ENCODE measurements at places on chromosomes 1 and 21. TPM values are rescaled to one million over a fixed set of nuclear protein-coding genes. Genes with fewer than 3 reads are reported as not detected.

The PYGO2 gene
- polyA plus RNA-seq: 15.4 TPM

The TTC22 gene
- not detected for polyA plus RNA-seq

The SEC16B gene
- 1.8 TPM for polyA plus RNA-seq

The DDAH1 gene
- polyA plus RNA-seq: 238 TPM

DNA sequence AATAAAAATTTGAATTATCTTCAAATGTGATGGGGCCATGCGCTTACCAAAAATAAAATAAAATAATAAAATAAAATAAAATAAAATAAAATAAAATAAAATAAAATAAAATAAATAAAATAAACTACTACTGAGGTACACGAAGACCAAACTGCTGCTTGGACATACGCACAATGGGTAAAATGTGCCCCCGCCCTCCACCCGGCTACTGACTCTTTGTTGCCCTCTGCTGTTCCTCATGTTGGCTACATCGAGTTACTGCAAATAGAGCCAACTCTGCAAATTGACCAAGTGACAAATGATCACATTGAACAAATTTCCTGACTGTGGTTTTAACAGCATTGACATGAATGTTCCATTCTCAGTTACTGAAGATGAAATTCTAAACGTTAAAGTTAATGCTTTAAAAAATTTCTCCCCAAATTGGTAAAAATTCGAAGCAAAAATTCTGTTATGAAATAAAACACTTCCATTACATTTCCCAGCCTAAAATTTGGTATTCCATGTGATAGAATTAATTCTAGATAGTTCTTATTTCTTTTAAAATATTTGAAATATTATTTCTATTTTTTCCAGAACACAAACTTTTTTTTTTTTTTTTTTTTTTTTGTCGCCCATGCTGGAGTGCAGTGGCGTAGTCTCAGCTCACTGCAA, 18.8 kb upstream of the MAP1LC3C start:
- H3K4me1 ChIP-seq: no peaks in the 10 kb centered on the region
- peak; percentile 72 for DNase-seq
- H3K27ac ChIP-seq: no peak overlapping the region
- no peak overlapping the region for H3K4me3 ChIP-seq
- H3K36me3 ChIP-seq: no peaks in the 10 kb centered on the region
- no peaks in the 10 kb centered on the region for H3K27me3 ChIP-seq

- DNase-seq: no peak
- no peaks in the 10 kb centered on the region for H3K36me3 ChIP-seq
- H3K4me3 ChIP-seq: no peak overlapping the region
- H3K4me1 ChIP-seq: no peaks in the 10 kb centered on the region
- H3K27ac ChIP-seq: no peak overlapping the region
- no peaks in the 10 kb centered on the region for H3K27me3 ChIP-seq
Measured at GRCh38 chr21:21751286-21751685, 753.1 kb downstream of the NCAM2 start.

- no peaks in the 10 kb centered on the region for H3K4me1 ChIP-seq
- no peak overlapping the region for H3K4me3 ChIP-seq
- H3K27me3 ChIP-seq: no peaks in the 10 kb centered on the region
Measured at GRCh38 chr1:150469291-150469690, 17.9 kb upstream of the TARS2 start.

DNA sequence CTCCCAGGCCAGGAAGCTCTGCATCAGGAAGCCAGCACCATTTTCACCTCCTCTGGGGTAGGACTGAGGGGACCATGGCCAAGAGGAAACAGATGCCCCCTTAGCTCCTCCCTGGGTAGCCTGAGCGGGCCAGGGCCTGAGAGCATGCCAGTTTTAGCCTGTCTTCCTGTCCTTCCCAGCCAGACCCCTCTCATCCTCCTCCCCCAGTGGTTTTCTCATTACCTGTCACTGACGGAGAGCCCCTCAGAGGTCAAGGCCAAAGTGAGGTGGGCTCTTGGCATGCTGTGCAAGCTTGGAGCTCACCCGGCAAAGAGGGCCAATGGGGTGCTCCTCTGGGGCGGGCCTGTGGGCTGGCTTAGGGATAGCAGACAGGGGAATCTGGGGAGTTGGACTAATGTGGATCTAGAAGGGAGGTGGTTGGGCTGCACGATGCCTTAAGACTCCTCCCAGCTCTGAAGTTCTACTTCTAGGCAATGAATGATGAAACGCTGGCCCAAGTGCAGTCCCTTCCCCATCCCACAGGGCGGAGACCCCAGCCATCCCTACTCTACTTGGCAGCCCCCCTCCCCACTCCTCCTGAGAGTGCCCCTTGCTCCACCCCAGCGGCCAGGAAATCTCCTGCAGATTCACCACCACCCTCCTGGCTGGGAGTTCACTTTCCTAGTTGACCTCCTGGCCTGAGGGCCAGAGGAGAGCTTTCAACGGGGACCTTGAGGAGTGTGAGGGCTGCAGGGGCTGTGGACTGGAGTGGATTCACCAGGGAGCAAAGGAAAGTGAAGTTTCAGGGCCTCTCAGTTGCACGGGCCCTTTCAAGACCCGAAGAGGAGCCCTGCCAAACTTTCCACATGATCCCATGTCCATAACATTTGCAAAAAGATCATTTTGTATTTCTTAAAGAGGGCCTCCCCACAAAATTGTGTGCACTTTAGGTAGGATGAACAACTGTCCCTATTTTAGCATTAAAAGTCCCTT, 9.4 kb upstream of the LMNA start:
- H3K27ac ChIP-seq: peak overlapping the region; percentile 99
- H3K4me1 ChIP-seq: peaks cover 49% of the 10 kb centered on the region
- peak; percentile 92 for DNase-seq
- peak overlapping the region; percentile 52 for H3K4me3 ChIP-seq
- no peaks in the 10 kb centered on the region for H3K36me3 ChIP-seq
- no peaks in the 10 kb centered on the region for H3K27me3 ChIP-seq

DNA sequence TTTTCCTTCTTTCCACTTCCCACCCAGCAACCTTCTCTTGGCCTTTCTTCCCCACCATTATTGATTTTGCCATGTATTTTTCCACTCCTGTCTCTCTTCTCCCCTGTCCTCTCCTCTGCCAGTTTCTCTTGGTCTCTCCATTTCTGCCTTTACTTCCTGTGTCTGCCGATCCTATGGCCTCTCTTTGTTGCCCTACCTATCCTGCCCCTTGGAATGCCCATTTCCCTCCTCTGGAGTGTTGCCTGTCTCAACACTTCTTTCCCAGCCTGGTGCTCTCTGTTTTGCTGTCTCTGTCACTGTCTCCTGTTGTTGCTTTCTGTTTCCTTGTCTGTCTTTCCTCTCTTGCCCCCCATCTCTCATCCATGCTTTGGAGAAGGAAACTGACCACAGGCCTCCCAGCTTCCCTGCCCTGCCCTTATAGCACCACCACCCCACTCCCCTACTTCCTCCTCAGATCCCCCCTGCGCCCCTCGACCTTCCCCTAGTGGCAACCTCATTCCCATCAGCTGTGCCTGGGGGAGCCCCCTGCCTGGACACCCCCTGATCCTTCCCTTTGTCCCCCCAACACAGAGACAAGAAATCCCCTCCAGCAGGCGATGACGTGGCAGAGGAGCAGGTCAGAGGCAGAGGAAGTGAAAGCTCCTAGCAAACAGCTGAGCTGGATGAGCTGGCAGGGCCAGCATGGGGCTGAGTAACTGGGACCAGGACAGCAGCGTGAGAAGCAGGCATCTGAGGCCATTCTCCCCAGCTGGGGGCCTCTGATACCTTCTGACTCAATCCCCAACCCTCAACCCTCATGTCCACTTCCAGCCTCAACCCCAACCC, 6.6 kb upstream of the ETV3L start:
- H3K27me3 ChIP-seq: no peaks in the 10 kb centered on the region
- no peak overlapping the region for H3K4me3 ChIP-seq
- peak; percentile 97 for DNase-seq
- peaks cover 18% of the 10 kb centered on the region for H3K4me1 ChIP-seq

DNA sequence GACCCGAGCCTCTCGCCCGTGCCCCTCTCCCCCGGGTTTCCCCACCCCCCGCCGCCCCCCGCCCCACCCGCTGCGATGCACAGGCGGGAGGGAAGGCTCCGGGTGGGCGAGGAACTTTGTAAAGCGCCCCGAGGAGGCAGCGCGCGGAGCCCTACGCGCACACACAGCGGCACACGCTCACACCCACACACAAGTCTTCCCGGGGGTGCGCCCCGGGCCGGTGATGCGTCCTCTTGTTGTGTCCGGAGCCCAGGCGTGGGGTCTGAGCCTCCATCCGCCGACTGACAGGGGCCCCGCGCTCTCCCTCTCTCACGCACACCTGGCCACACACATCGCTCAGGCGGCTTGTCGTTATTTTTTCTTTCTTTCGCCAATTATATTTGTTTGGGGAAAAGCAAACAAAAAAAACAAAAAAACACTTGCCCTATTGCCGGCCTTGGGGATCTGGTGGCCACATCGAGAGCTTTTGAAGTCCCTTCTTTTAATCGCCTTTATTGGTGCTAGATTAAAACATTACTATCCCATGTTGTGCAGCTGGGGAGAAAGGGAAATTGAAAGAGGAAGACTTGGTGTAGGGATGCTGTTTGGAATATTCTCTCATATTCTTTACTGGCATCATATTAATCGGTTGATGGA, 770 bp downstream of the NTNG1 start:
- H3K4me3 ChIP-seq: peak overlapping the region; percentile 75
- no peaks in the 10 kb centered on the region for H3K27me3 ChIP-seq
- DNase-seq: peak; percentile 72
- peak overlapping the region; percentile 3 for H3K27ac ChIP-seq

Data from GM23248 (cell line).